ENCODE measurements at places on chromosomes 2 and 18. TPM values are rescaled to one million over a fixed set of nuclear protein-coding genes. Genes with fewer than 3 reads are reported as not detected.

SCN3A gene
- polyA plus RNA-seq: 0.83 TPM

- DNase-seq: no peak
These were observed 35.9 kb downstream of the CCDC102B start for GRCh38 chr18:68833756-68834155.

NGEF gene
- polyA plus RNA-seq: 2.4 TPM

EFHD1 gene
- polyA plus RNA-seq: 52.4 TPM

TSPYL6 gene
- polyA plus RNA-seq: not detected

DNA sequence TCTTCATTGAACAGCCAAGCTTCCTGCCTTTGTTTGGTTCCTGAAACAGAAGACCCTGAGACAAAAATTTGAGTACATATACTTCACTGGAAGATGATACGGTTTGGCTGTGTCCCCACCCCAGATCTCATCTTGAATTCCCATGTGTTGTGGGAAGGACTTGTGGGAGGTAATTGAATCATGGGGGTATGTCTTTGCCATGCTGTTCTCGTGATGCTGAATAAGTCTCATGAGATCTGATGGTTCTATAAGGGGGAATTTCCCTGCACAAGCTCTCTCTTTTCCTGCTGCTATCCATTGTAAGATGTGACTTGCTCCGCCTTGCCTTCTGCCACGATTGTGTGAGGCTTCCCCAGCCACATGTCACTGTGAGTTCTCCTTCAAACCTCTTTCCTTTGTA lies 76.5 kb downstream of the BABAM2 start:
- no peak for DNase-seq

MTA3 gene
- 65.6 TPM for polyA plus RNA-seq

DNA sequence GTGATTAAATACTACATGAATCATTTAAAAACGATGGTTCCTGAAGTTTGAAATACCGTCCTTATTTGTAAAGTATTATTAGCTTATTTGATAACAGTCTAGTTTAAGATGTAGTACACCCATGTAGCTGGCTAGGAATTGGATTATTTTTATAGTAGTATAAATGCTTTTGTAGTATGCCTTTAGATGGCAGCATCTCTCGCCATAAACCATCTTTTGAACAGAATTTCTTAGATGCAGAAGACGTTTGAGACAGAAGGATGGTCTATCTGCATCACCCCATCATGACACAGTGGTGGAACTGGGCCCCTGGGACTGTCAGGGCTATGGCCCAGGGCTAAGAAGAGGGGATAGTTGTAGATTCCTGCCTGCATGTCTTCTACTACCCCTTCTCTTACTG lies 152.7 kb downstream of the WDSUB1 start:
- DNase-seq: no peak

GRCh38 chr2:11032396-11032795 lies 120.7 kb downstream of the KCNF1 start:
- no peak for DNase-seq

DNA sequence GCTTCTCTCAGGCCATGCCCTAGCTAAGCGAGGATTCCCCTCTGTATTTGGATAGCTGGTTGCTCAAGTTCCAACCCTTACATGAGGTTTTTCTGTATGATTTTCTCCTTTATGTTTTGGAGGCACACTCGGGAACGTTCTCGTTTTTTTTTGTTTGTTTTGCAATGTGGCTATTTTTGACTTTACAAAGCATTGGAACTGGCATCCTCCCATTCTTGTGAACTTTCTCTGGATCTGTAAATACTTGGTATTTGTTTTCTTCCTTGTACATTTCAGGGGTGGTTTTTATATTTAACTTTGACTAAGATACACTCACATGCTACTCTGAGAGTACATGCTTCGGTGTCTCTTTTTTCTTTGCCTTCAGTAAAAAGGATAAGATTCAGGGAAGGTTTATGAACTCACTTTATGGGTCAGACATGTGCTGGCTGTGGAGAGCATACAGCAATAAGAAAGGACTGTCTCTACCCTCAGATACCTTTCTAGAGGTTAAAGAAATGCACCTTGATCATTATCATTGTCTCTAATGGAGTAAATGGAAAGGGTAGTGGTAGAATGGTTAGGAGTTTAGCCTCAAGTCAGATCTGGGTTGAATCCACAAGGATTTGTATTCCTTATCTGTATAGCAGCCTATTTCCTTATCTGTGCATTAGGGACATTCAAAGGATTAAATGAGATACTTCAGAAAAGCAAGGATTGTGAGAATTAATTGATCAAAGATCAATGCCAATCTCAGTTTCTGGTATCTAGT lies 61.9 kb downstream of the MEIS1 start:
- no peak for DNase-seq

GRCh38 chr2:144415386-144415785 lies 104.5 kb downstream of the ZEB2 start:
- no peak for DNase-seq

- DNase-seq: no peak
These were observed 104.1 kb upstream of the SEC11C start for GRCh38 chr18:59035591-59035990.

LOXHD1 gene
- polyA plus RNA-seq: 0.62 TPM

GRCh38 chr2:86285981-86286380 lies 51.4 kb downstream of the REEP1 start:
- no peak for DNase-seq

GRCh38 chr2:206756816-206757215 lies 8.3 kb downstream of the MDH1B start:
- no peak for DNase-seq

DNA sequence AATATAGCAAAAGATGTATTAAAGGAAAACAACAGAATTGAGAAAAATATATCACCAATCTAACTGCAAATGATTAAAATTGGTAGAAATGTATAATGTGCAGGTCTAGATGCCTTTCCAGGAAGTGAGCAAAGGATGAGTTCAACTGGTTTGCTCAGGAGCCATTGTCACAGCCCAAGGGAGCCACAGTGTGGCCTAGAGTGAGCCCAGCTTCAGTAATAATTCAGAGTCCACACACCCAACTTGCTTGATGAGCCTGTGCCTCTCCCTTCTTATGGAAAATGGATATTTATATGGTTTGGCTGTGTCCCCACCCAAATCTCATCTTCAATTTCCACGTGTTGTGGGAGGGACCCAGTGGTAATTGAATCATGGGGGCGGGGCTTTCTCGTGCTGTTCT lies 92.2 kb upstream of the ASAP2 start:
- no peak for DNase-seq

DNA sequence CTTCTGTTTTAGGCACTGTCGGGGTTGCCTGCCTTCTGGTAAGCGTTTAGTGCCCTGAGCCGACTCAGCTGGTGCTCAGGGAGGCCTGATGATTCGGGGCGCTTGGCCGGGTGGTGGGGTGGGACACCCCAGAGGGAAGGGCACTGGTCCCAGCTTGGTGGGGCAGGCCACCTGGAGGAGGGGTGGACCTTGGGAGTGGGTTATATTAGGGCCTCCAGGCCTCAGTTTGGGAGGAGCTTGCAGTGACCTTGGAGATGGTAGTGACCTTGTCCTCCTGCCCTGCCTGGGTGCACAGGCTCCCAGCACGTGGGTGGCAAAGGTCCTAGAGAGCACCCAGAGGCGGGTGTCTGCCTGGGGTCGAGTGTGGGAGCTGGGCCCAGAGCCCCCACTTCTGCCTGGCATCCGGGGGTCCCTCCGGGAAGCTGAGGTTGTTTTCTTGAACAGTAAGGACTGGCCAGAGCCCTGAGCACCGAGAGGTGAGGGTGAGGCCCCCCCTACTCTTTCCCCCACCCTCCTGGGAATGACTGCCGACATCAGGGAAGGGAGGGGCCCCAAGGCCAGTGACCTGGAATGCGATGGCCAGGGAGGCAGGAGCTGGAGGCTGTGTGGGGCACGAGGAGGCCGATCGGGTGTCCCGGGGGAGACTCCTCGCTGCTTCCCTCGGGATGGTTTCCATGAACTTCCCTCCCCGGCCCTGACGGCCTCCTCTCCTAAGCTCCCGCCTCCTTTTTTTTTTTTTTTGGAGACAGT lies 61.3 kb downstream of the HPCAL1 start:
- no peak for DNase-seq

GRCh38 chr2:70990216-70990615 lies 4.5 kb downstream of the TEX261 start:
- DNase-seq: no peak

CRYBA2 gene
- not detected for polyA plus RNA-seq

DNA sequence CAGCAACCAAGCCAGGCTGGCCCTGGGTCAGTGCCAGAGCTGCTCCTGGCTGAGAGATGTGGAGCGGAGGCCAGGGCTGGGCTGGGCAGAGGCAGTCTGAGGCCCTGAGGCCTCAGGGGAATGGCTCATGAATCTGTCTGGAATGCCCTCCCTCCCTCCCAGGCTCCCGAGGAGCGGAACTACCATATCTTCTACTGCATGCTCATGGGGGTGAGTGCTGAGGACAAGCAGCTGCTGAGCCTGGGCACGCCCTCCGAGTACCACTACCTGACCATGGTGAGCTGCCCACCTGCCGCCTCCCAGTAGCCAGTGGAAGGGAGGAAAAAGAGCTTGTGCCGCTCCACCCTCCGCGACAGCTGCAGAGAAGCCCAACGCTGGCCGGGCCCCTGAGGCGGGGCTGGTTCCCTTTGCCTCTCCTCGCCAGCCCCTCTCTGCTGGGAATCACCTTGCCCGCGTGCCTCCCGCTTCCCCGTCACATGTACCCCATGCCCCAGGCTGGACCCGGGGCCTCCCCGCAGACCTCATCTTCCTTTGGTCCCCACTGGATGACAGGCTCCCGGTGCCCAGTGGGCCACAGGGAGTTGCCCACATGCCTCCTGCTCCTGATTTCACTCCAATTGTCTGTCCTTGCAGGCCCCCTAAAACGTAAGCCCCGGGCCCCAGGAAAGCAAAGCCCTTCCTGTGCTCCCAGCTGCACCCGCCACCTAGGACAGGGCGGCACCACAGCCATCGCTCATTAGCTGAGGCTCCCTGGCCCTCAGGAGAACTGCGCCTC lies 41.1 kb downstream of the MYO7B start:
- DNase-seq: no peak

AQP12B gene
- polyA plus RNA-seq: 0.51 TPM

DNA sequence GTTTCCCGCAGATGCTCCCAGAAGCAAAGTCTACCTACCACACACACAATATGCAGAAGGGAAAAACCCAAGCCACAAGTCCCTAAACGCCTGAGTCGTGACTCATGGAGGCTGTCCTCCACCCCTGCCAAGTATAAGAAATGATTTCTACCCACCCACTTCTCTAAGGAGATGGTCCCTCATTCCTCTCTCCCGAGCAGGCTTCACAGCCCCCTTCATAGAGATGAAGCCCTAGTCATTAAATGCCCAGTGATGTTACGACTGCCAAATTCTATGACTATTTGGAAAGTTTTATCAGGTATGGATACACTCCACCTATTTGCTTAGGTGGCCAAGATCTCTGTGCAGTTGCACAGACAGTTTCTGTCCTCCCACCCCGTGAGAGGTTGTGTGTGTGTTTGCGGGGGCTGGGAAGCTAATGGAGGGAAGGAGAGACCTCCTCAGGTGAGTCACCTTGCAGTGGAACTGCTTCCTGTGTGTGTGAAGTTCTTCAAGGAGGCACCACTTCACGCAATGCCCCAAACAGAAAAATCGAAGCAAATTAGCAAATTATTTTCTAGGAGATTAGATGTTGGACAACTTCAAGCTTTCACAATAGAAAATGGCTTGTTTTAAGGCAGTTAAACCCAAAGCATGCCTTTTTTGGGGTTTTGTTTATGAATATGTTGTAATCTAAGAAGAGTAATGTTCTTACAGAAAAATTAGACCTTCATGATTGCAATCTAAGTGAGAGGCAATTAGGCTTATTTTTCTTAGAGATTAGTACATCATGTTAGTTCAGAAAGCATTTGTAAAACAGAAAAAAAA lies 175.2 kb downstream of the TGIF1 start:
- no peak for DNase-seq

DNA sequence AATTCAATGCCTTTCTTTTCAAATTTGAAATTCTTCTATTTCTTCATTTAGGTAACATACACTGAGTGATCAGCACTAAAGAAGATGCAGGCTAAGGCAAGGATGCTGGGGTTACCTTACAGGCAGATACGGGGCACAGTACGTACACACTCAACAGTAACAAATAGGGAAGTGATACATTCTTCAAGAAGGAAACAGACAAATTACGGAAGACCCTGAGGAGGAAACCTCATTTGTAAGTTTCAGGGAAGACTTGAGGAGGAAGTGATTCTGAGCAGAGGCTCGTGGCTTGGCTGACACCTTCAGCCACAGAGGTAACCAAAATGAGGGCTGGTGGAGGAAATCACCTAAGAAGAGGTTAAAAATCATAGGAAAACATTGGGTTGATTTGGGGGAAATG lies 1108.3 kb upstream of the KLHL29 start:
- no peak for DNase-seq

IL36A gene
- not detected for polyA plus RNA-seq

MTCL1 gene
- polyA plus RNA-seq: 18.5 TPM

GRCh38 chr2:112869258-112869842 lies 32.8 kb upstream of the IL1B start:
- DNase-seq: peak; percentile 56

CD8B2 gene
- polyA plus RNA-seq: 0.20 TPM

- no peak for DNase-seq
These were observed 34.6 kb downstream of the IAH1 start for GRCh38 chr2:9508931-9509330.

C1GALT1C1L gene
- 3.0 TPM for polyA plus RNA-seq

CHRND gene
- 0.87 TPM for polyA plus RNA-seq

MYO3B gene
- polyA plus RNA-seq: 6.6 TPM

DNA sequence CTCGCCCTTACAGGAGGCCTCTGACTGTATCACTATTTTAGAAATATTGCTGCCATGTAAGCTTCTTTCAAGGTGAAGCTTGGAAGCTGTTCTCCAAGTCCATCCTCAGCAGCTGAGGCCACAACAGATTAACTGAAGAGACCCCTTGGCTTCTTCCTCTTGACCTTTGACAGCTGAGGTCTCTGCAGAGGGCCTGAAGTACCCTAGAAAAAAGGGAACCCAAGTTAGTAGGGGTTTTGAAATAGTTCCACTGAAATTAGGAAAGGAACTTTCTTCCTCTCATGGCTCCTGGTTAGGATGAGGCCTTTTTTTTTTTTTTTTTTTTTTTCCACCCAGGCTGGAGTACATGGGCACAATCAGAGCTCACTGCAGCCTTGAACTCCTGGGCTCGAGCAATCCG lies 15.5 kb upstream of the IHH start:
- DNase-seq: no peak

GRCh38 chr2:182428476-182428875 lies 1.6 kb upstream of the PDE1A start:
- DNase-seq: no peak

CNTNAP5 gene
- polyA plus RNA-seq: not detected

DNA sequence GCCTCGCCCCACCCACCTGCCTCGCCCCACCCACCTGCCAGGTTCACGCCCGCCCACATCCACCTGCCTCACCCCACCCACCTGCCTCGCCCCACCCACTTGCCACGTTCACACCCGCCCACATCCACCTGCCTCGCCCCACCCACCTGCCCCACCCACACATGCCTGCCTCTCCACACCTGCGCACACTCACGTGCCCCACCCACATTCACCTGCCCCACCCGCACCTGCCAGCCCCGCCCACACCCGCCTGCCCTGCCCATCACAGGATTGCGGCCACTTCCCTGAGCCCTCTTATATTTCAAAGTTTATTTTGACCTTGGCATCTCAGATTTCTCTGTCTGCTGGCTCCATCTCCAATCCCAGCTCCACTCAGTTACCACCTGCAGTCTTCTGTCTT lies 217.5 kb upstream of the SOX11 start:
- DNase-seq: no peak

RFTN2 gene
- polyA plus RNA-seq: 18.6 TPM

GRCh38 chr2:127142663-127143630 lies 36.0 kb upstream of the BIN1 start:
- no peak for DNase-seq

HOXD13 gene
- polyA plus RNA-seq: 0.14 TPM

POTEC gene
- polyA plus RNA-seq: 0.08 TPM
